ENCODE measurements at places on chromosomes 2 and 18.

- DNase-seq: no peak
Observed at GRCh38 chr18:48363175-48363574, 46.0 kb downstream of the ZBTB7C start.

GRCh38 chr2:161798027-161798426 lies 173.8 kb downstream of the SLC4A10 start:
- DNase-seq: no peak

DNA sequence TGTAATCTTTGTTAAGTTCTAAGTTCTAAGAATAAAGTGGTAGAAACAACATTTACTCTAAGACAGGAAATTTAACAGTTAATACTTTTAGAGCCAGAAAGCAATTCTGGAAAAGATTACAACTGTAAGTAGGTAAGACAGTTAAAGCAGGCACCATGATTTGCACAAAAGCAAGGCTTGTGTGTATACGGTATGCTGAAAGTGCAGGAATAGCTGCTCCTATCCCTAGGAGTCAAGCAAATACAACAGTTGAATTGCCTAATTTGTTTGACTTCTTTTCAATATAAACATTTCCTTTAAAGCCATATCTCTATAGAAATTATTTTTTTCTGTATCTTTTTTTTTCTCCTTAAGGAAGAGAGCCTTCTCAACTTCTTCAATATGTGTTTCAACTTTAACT lies 116.4 kb downstream of the KCNJ3 start:
- DNase-seq: no peak

- DNase-seq: no peak
Observed at GRCh38 chr2:172273910-172274571, 153.3 kb upstream of the ITGA6 start.

DNA sequence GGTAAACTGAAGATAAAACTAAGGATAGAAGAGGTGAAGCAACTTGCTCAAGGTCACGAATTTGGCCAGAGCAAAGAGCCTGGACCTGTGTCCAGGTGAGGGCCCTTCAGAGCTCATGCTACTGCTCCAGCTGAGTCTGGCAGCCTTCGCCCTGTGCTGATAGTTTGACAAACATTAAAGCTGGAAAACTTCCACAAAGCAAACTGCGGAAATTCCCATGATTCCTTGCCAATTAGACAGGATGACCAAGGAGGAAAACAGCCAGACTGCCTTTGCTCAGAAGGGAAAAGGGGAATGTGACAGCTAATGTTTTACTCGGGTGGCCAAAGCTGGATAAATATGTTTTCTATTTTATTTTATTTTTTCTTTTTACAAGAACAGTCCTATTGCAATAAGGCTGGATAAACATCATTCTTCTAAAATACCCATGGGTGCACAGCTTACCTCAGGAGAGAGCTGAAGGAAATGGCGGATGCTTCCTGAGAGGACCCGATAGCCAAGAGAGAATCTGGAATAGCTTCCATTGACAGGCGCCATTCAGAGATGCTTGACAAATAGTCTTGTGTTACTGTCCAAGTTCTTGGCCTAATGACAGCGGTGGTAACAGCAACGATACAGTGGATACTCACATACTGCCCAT lies 5.3 kb upstream of the CTAGE1 start:
- DNase-seq: no peak

GRCh38 chr18:7940971-7941370 lies 373.9 kb downstream of the PTPRM start:
- peak; percentile 4 for DNase-seq

GRCh38 chr18:25351777-25352628 lies at the start of gene ZNF521:
TSS of gene ZNF521 (minus strand) at chr18:25352166. CDS start at chr18:25350946, 1,220 bp downstream.
- DNase-seq: peak; percentile 98

- no peak for DNase-seq
Observed at GRCh38 chr2:20592106-20593071, 58.5 kb downstream of the HS1BP3 start.

GRCh38 chr18:8080092-8080491 lies 513.0 kb downstream of the PTPRM start:
- DNase-seq: no peak

GRCh38 chr2:130778781-130779180 lies 23.4 kb downstream of the AMER3 start:
- DNase-seq: no peak

- DNase-seq: no peak
Observed at GRCh38 chr2:10867692-10868420, 43.9 kb upstream of the KCNF1 start.

- DNase-seq: peak; percentile 43
Observed at GRCh38 chr2:37344453-37345361, at the start of gene QPCT. TSS of gene QPCT (plus strand) at chr2:37344630. CDS start at chr2:37344732, 102 bp downstream.

- DNase-seq: no peak
Observed at GRCh38 chr18:32418148-32418547, 52.5 kb downstream of the GAREM1 start.

DNA sequence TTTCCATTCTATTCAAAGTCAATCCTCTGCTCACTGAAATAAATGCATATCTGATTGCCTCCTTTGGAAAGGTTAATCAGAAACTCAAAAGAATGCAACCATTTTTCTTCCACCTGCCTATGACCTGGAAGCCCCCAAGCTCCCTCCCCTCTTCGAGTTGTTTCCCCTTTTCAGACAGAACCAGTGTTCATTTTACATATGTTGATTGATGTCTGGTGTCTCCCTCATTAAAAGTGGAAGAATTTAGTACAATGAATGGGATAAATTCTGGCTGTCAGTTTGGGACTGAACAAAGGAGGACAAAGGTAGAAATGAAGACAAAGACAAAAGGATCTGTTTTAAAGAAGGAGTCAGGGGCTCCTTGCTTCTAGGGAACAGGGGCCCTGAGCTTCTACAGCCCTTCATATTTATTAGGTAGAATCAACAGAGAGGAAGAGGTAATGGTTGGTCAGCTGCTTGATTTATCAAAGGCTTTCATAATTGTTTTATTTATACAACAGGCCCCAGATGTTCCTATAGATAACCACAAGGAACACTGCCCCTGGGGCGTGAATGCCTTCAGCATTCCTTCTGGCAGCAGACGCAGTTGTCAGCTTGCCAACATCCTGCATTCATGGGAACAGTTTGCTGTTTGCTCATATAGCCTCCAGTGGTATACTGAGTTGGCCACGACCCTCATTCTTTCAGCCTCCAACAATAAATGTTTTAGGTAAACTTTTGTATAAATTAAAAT lies 949.8 kb upstream of the LRATD1 start:
- peak; percentile 37 for DNase-seq

DNA sequence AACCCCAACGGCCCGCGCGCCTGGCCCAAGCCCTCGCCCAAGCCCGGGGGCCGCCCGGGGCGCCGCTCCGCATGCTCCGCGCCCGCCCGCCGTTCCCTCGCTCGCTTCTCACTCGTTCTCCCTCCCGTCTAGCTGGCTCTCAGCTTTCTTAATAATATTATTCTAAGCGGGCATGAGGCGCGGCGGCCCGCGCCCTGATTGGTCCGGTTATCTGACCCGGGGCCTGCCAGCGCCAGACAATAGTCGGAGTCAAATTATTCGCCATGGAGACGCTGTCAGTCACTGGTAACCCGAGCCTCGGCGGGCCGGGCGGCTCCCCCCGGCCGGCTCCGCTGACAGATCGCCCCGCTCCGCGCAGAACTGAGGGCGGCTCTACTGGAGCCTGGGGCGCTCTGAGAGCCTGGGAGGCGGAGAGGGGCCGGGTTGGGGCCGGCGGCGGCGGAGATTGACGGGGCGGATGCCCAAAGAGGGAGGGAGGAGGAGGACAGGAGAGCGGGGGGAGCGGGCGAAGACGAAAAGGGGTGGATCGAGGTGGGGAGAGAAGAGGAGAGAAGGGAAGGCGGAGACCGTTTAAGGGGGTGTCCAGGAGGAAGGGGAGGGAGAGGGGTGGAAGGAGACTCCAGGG lies at the start of gene SIX2:
TSS of gene SIX2 (minus strand) at position 150 of the 625 bp plus-strand sequence. CDS start 342 bp downstream, outside the sequence.
- DNase-seq: peak; percentile 98

- DNase-seq: no peak
Observed at GRCh38 chr2:195009202-195009601, 647.8 kb upstream of the SLC39A10 start.

DNA sequence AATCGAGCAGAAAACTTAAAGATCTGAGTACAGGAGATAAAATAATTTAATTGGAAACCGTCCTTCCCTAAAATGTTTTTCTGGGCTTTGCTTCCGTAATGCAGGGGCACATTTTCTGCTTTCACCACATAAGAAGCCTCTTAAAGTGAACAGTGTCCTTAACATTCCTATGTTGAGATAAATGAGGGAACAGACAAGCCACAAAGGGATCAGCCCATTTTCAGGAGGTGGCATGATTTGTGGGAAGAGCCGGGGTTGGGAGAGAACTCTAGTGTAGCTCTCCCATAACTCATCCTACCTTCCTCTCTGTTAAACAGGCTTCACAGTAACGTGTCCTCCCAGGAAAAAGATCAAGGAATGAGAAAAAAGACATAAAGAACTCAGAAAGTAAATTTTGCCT lies 56.9 kb upstream of the ACVR1C start:
- no peak for DNase-seq

DNA sequence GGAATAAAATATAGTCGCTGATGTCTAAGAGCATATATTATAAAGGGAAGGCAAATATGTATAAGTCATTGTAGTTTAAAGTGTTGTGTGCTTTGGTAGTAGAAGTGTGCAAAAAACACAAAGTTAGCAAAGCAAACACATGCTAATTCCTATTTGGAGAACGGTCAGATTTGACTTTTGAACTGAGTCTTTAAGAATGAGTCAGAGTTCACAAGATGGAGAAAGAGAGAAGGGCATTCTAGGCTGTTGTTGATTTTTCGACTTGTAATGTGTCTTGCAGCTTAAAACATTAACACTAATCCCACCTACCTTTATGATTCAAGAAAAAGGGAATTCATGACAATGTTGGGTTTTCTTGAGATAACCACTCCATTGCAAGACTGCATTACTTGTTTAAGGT lies 98.1 kb downstream of the CRIM1 start:
- no peak for DNase-seq

DNA sequence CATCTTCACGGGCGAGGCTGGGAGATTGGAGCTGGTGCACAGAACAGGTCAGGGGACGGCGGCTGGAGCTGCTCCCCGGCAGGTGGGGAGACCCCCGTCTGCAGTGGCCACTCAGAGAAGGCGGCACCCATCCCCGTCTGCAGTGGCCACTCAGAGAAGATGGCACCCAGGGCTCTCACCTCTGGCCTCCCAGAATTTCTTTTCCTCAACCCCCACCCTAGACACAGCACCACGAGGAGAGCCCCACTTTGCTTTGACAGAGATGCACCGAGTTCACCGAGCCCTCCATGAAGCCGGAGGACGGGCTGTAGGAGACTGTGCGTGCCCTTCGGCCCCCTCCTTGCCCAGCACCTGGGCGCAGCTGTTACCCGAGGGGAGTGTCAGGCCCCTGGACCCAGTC lies 201.6 kb upstream of the SALL3 start:
- no peak for DNase-seq

GRCh38 chr18:60676815-60677214 lies 304.2 kb upstream of the MC4R start:
- DNase-seq: no peak

DNA sequence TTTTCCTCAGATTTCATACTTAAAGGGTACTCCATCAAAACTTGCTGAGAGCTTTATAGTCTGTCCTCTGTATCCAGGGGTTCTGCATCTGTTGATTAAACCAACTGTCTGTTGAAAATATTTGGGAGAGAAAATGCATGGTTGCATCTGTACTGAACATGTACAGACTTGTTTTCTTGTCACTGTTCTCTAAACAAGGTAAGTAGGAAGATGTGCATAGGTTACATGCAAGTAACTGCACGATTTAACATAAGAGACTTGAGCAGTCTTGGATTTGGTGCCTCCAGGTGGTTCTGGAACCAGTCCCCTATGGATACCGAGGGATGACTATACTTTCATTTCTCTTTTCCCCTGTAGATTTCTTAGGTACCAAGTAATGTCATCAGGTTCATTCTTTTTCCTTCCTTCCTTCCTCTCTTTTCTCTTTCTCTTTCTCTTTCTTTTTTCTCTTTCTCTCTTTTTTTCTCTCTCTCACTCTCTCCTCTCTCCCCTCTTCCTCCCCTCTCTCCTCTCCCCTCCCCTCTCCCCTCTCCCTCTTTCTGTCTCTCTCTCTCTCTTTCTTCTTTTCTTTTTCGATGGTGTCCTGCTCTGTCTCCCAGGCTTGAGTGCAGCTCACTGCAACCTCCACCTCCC lies 23.2 kb downstream of the ADNP2 start:
- DNase-seq: no peak
